ENCODE measurements at places on chromosomes 16 and 17.

GRCh38 chr16:7372095-7372494 lies 39.5 kb downstream of the RBFOX1 start:
- DNase-seq, result no peak

DNA sequence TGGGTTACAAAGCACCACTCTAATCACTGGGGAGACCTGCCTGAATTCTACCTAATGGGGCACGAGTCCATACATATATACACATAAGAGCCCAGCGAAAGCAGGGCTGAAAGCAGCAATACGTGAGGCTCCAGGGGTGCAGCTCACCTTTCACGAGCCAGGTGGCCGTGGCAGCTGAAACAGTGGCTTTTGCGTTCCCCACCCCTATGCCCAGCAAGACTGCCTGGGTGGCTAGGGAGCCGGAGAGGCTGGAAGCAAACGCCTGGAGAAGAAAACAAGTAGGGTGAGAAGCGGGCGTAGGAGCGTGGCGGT lies 618 bp downstream of the RUSF1 start:
- DNase-seq, result no peak

DNA sequence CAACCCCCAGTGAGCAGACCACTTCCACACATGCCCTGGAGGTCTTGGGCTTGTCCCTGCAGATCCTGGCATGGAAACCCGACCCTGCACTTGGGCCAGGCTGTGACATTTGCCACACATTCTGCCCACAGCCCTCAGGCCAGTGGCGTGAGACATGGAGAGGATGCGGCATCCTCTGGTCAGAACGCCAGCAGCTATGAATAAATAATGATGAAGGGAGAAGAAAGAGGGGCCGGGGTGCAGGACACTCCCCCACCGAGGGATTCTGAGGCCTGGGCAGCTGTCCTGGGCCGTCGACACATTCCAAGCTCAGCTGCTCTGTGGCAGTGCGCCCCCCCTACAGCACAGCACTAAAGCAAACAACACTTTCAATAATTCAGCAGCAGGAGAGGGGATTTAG lies 148.8 kb downstream of the ENGASE start:
- DNase-seq, result no peak

DNA sequence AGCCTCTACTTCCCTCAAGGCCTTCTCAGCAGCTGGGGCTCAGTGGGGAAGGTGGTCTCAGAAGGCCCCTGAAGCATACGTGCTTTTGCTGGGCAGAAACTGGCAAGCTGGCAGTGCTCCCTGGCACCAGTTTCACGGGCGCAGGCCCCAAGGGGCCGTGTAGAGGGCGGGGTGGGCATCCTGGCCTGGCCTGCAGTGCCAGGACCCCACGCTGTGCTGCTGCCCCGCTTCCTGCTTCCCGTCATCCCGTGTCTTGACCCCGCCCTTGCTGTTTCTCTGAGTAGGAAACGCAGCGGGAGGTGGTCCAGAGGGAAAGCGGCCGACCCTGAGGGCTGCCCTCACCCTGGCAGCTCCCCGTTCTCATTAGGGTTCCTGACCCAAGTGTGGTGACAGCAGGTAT lies 6.8 kb downstream of the CDK5R1 start:
- no peak for DNase-seq

DNA sequence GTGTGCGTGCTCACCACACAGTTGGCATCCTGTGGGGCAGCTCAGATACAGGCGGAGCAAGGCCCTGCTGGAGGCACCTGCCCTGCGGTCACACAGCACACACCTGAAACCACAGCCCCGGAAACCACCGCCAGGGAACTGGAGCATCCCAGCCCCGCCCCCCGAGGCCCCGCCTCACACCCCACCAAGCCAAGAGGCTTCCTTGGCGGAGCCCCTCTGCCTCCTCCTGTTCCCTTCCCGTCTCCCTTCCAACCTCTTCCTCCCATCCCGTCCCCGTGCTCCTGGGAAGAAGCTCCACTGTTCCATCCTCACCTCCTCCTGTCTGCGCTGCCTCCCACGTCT lies 205.5 kb downstream of the NTN1 start:
- DNase-seq, result no peak

- no peak for DNase-seq
These were observed at the start of gene SRCIN1 for GRCh38 chr17:38605841-38606645. Gene SRCIN1 (minus strand): TSS chr17:38605952. CDS start chr17:38605705, 247 bp downstream.

GRCh38 chr17:79720705-79721292 lies 9.9 kb upstream of the ENPP7 start:
- DNase-seq, result no peak

DNA sequence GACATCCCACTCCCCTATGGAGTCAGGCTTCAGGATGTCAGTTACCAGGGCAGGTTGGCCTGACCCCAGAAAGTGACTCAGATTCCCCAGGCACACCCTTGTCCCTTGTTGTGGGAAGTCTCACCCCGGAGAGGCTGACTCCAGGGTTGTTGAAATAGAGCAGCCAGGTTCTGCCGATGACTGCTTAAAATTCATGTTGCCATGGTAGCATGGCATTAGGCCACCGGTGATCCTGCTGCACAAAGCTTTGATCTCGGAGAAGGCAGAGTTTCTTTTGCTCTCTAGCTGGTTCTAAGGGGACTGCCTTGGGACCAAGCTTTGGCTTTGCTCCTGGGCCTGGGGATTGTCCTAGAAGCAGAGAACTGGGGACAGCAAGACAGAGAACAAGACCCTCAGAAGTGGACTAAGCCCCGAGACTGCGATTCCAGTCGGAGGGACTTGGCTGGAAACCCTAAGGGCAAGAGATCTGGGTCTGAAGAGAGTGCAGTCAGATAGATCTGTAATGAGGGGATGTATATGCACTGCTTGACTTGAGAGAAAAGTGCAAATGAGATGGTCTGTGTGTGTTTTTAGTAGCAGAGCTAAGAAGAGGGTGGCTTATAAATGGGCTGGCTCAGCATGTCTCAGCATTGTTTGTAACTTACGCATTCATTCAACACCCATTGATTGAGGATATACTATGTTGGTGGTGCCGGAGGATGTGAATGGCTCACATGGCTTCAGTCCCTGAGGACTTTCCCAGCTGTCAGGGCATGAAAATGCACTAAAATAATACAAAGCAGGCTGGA lies 106.9 kb downstream of the RGS9 start:
- no peak for DNase-seq

DNA sequence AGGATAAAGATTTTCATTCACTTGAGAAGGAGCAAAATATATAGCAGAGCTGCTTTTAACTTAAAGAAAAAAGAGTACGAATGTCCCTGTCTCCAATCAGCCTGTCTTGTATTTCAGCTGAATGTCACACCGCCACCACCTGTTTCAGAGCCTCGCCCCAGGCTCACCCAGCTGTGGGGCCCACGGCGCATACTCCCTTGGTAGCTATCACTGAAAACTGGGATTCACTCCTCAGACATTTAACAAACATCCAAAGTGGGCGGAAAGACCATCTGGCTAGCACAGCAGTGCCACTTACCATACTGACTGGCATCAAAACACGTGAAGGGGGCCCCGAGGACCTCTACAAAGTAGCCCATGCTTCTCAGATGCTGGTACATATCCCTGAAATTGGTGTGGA lies 25.4 kb upstream of the SLC38A8 start:
- DNase-seq, result no peak

GRCh38 chr17:19010729-19011505 lies 6.4 kb upstream of the FAM83G start:
- no peak for DNase-seq
